Mesenchymal stem cell (in vitro differentiated cells and primary cell): ENCODE measurements at places on chromosomes 12 and 14.

- DNase-seq = peak; percentile 60
Observed at GRCh38 chr12:90366286-90366685, 588.7 kb downstream of the CCER1 start.

GRCh38 chr12:26122061-26122680, 2.7 kb downstream of the BHLHE41 start:
- DNase-seq = peak; percentile 23

GRCh38 chr12:2054091-2055018, 1.6 kb downstream of the CACNA1C start:
- peak; percentile 18 for DNase-seq

DNA sequence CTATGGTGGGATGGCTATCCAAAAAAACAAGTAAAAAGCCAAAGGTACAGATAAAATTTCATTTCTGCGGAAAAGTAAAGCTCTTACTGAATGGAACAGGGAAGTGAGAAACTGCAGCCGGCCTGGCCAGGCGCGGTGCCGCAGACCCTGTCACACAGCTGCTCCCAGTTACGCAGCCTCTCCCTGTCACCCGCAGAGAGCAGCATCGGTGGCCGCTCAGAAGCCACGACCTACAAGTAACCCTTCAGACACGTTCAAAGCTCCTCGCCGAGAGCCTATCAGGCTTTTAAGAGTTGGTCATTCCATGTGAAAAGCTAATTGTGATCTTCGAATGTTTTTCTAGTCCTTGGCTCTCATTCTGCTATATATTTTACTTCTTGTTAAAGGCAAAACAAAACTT, 11.0 kb upstream of the ANKLE2 start:
- DNase-seq = no peak

- DNase-seq = no peak
Observed at GRCh38 chr12:65466911-65467310, 188.4 kb downstream of the MSRB3 start.

- DNase-seq = peak; percentile 17
Observed at GRCh38 chr14:69475194-69475818, 9.2 kb upstream of the PLEKHD1 start.

DNA sequence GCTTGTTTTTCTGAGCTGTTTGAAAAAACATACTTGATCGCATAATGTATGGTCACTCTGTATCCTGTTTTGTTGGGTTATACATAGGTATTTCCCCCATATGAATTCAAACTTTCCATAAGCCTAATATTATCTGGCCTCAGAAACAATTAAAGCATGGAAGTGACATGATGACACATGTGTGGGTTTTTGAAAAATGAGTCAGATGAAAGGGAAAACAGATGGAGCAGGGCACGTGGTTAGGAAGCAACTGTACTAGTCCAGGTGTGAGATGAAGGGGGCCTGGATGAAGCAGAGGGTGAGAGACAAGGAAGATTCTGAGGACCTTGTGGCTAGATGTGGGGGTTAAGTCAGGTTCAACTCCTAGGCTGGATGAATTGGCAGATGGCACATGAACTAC, 92.7 kb upstream of the DNM1L start:
- DNase-seq = no peak

DNA sequence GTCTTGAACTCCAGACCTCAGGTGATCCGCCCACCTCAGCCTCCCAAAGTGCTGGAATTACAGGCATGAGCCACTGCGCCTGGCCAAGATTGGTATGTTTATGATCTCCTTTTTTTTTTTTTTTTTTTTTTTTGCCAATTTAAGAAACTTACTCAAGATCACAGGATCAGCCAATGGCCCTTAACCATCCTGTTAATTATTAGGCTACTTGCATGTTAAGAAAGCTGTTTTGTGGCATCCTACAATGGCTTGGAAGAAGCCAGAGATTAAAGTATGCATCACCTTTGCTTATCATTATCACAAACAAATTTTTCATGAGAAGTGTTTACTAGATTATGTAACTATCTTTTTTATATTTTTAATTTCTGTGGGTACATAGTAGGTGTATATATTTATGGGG, 140.2 kb downstream of the BCAT1 start:
- no peak for DNase-seq

DNA sequence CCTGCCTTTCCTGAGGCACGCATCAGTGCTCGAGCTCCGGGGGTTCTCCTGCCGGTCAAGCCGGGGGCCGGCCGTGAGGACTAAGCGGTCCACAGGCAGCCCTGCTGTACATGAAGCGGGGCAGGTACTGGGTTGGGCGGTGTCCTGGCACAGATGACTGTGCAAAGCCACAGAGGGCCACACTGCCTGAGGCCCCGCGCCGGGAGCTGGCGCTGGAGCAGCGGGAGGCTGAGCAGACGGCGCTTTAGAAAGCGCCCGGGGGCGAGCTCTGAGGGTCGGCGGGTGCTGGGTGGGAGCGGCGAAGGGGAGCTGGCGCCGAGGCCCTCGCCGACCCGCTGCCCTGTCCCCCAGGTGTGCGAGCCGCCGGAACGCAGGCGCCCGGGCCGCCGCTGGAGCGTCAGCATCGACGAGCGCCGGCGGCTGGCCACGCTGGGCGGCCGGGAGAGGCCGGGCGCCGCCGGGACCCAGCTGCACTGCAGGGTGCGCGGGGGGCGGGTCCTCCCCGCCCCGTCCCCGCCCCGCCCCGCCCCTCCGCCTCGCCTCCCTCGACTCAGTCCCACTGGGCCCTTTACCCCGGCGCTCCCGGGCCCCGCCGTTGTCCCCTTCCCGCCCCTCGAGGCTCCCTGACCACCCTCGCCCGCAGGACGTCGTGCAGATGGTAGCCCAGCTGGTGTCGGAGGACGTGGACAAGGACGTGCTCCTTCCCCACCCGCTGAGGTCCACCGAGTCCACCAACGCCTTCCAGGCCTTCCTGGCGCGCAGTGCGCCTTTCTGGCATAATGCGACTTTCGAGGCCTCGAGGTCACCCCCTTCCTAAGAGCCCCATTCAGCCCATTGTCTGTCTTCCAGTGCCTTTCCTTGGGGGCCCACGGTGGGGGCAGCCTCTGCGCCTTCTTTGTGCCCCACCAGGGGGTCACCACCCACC, 8.3 kb upstream of the MTA1 start:
- peak; percentile 37 for DNase-seq

DNA sequence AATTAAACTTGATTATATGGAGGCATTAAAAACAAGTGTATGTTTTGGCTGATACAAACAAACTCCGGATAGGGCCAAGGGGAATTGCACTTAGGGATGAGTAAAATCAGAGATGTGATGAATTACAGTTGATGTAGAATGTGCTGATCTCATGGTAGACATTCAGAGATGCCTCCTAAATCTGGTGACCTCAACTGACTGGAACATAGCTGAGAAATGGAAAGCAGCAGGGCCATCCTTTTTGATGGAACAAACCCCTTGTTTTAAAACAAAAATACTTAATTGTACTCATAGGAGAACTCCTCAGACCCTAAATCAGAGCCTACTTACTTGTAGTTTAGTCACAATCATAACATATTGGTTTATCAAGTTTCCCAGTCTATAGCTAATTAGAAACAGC, 122.8 kb downstream of the C12orf75 start:
- no peak for DNase-seq
